ENCODE measurements at places on chromosomes 1 and 21. TPM values are rescaled to one million over a fixed set of nuclear protein-coding genes. Genes with fewer than 3 reads are reported as not detected.

Gene CELA2B
- polyA plus RNA-seq = not detected

Gene PDZK1IP1
- 0.20 TPM for polyA plus RNA-seq

Gene FAM163A
- polyA plus RNA-seq = 0.30 TPM

Gene PHTF1
- polyA plus RNA-seq = 8.3 TPM

Gene SLC44A5
- 0.77 TPM for polyA plus RNA-seq

Gene OR2T2
- polyA plus RNA-seq = not detected

Gene ELAVL4
- 1.2 TPM for polyA plus RNA-seq

Gene PRELP
- 232 TPM for polyA plus RNA-seq

Gene FAM72C
- 0.16 TPM for polyA plus RNA-seq

Gene ZMYND12
- 0.75 TPM for polyA plus RNA-seq

Gene C4BPB
- 0.46 TPM for polyA plus RNA-seq

Gene ZBTB7B
- 52.0 TPM for polyA plus RNA-seq

Gene RPTN
- polyA plus RNA-seq = not detected

Gene CLDN8
- polyA plus RNA-seq = 0.04 TPM

Gene CRNN
- not detected for polyA plus RNA-seq

Gene ARMH1
- polyA plus RNA-seq = 3.5 TPM

Gene TRABD2B
- 6.1 TPM for polyA plus RNA-seq

Gene RNU1-2
- not detected for polyA plus RNA-seq

Gene BNIPL
- 1.9 TPM for polyA plus RNA-seq

Gene CFAP107
- polyA plus RNA-seq = not detected

Gene UBASH3A
- polyA plus RNA-seq = 0.27 TPM

Gene PKLR
- not detected for polyA plus RNA-seq

Gene CR1L
- polyA plus RNA-seq = not detected

Gene MIXL1
- polyA plus RNA-seq = 0.05 TPM

Gene MROH7
- 3.0 TPM for polyA plus RNA-seq

Gene BMP8B
- polyA plus RNA-seq = 1.5 TPM

Gene FAM167B
- polyA plus RNA-seq = 8.2 TPM

Gene DDAH1
- polyA plus RNA-seq = 12.3 TPM

Gene ZSCAN20
- polyA plus RNA-seq = 2.4 TPM

Gene UBE2J2
- polyA plus RNA-seq = 47.0 TPM

Gene BRINP2
- polyA plus RNA-seq = 0.25 TPM

Gene PKNOX1
- 16.0 TPM for polyA plus RNA-seq

Gene ETV3L
- polyA plus RNA-seq = not detected

Gene TMCO1
- polyA plus RNA-seq = 84.8 TPM

Gene TNFRSF1B
- polyA plus RNA-seq = 30.8 TPM

Gene PDC
- polyA plus RNA-seq = not detected

Gene BARHL2
- polyA plus RNA-seq = not detected

Gene UFC1
- 119 TPM for polyA plus RNA-seq

Gene DCST1
- not detected for polyA plus RNA-seq

Gene SHC1
- polyA plus RNA-seq = 110 TPM

Gene RGS7
- polyA plus RNA-seq = 0.04 TPM

Gene LRRC71
- polyA plus RNA-seq = not detected

Gene S100B
- polyA plus RNA-seq = 12.4 TPM

Gene REN
- polyA plus RNA-seq = 0.41 TPM

Gene ROR1
- 5.9 TPM for polyA plus RNA-seq

Gene C1orf56
- 9.4 TPM for polyA plus RNA-seq

Gene DISC1
- 1.6 TPM for polyA plus RNA-seq

Gene TADA1
- 10.0 TPM for polyA plus RNA-seq

Gene TRIM17
- polyA plus RNA-seq = 0.57 TPM

Gene KRTAP21-2
- polyA plus RNA-seq = not detected

Gene LPAR3
- 1.6 TPM for polyA plus RNA-seq

Gene F11R
- polyA plus RNA-seq = 23.4 TPM

Gene TCP10L
- 0.76 TPM for polyA plus RNA-seq

Gene JAM2
- 25.3 TPM for polyA plus RNA-seq

All from urinary bladder (tissue), 4 donors.